NCI-H187 (cell line): ENCODE measurements at places on chromosomes 5 and 9.

DNA sequence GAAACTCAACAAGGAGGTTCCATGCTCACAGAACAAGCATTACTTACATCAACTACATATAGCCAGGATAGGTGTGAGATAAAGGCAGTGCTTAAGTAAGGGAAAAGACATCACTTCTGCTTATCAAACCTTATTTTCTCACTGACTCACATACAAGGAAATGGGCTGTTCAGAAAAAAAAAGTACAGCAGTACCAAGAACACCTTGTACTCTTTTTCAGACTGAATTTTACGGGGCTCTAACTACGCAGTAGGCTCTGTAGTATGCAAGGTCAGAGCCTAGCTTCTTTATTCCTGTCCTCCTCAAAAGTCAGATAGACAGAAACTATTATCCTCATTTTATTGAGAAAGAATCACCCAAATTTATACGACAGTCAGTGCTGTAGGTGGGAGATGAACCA is 5.8 kb downstream of the PSMB7 start:
- no peak for DNase-seq

DNA sequence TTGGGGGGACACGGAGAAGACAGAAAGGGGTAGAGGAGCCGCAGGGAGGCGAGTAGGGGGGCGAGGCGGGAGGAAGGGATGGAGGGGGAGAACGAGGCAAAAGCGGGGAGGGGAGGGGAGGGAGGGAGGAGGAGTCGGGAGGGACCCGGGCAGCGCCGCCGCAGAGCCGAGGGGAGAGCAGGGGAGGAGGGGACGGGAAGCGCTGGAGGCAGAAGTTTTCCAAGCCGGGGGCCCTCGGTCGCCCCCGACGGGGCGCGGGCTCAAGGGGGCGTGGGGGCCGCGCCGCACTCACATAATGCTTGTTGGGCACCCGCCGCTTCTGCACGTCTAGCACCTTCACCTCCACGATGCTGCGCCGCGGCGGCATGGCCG is 353 bp downstream of the SH3PXD2B start:
- no peak for DNase-seq

GRCh38 chr9:84718476-84718875 is 48.9 kb downstream of the NTRK2 start:
- DNase-seq: no peak

- no peak for DNase-seq
Measured at GRCh38 chr5:151868451-151868850, 56.2 kb downstream of the GLRA1 start.

DNA sequence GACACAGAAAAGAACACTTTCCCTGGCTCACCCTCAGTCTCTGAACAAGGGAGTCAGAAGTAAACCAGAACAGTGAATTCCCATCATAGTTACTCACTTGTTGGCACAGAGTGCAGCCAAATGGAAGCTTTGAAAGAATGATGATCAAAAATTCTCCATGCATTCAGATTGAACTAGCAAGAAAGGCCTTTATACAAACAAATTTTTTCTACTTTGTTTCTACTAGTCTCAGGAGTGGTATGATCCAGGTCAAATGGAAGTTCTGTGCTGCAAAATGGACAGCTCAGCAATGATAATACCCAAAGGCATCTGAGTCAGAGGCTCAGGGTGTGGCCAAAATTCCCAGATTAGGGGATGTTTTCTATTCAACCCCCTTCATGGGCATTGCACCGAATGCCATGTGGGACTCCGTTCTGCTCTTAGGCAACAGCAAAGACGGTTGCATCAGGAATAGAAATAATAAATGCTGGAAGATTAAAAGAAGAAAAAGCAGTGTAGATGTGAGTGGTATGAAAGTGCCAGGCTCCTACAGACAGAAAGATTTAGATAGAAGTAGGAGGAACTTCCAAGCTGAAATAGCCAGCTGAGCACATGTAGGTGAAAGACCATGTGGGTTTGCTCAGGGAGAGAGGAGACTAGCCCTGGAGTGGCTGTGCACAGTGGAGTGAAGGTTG is 24.0 kb upstream of the ASPN start:
- no peak for DNase-seq

- DNase-seq: no peak
Measured at GRCh38 chr5:61969755-61970154, 336.3 kb upstream of the KIF2A start.

GRCh38 chr5:125481506-125482465 is 735.3 kb upstream of the ZNF608 start:
- peak; percentile 67 for DNase-seq

DNA sequence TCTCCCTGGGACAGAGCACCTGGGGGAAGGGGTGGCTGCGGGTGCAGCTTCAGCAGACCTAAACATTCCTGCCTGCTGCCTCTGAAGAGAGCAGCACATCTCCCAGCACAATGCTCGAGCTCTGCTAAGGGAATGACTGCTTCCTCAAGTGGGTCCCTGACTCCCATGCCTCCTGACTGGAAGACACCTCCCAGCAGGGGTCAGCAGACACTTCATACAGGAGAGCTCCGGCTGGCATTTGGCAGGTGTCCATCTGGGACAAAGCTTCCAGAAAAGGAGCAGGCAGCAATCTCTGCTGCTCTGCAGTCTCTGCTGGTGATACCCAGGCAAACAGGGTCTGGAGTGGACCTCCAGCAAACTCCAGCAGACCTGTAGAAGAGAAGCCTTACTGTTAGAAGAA is 77.2 kb downstream of the SLCO6A1 start:
- DNase-seq: no peak

- DNase-seq: no peak
Measured at GRCh38 chr5:171422495-171422894, 3.0 kb downstream of the FGF18 start.

- no peak for DNase-seq
Measured at GRCh38 chr5:14330291-14330690, 187.1 kb downstream of the TRIO start.

DNA sequence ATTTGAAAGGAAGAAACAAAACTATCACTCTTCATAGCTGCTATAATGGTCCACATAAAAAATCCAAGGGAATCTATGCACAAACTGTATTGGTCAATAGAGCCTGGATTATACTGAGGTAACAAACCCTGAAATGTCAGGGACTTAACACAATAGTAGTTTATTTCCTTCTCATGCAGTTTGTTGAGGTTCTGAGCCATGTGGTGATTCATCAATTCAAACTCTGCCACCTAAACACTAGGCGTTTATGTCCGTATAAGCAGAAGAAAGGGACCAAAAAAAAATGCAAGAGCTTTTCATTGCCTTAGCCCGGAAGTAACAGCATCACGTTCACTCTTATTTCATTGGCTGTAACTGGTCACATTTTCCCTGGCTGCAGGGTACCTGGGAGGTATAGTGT is 464.7 kb downstream of the ZSWIM6 start:
- DNase-seq: no peak

DNA sequence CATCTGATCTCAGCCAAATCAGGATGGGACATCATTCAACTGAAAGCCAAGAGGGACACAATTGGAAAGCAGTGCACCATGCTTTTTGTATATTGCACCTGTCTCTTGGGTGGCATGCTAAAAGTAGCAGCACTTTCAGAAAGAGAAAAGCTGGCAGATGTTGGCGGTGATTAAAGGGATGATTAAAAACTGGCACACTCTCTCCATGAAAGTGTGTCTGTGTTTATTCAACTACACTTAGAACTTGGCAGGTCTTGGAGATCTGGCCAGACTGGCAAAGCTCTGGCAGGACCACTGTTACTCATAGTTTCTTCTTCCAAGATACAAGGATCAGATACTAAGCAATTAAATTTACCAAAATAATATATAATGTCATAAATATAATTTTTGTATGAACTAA is 112.9 kb upstream of the ELAVL2 start:
- DNase-seq: no peak

DNA sequence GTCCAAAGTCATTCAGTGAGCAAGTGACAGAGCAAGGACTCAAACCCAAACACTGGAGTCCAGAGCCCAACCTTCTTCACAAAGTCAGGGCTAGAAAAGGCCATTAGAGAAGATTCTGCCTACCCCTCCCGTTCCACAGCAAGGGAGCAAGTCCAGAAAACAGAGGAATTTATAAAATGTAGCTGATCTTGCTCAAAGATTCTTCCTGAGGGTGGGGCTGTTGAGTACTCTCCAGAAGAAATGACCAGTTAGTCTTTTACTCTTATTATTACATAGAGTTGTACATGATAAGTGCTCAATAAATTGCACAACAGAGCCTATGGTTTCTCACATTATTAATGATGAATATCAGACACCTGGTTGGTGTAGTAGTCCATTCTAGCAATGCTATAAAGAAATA is 39.3 kb upstream of the HMHB1 start:
- DNase-seq: no peak
